MM.1S (cell line): ENCODE measurements at places on chromosomes 5 and 9.
A peak's percentile ranks its signal among the peaks of the same experiment; 100 is the strongest.

DNA sequence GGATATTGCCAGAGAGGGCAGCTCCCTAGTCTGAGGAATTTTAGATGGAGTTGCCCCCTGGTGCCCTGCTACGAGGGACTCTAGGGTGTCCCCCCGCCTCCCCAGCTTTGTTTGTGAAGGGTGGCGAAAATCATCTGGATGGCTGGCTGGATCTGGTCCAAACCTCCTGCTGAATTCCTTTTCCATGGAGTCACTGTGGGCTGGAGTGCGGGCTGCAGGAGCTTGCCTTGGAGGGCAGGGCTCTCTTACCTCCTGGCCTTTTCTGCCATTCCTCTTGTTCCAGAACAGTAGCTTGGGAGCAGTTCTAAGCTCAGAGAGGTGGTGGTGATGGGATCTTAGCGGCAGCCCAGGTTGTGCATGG, 2.1 kb downstream of the SYNPO start:
- DNase-seq, result no peak

- DNase-seq, result no peak
Observed at GRCh38 chr5:102531506-102531905, 32.7 kb upstream of the SLCO6A1 start.

GRCh38 chr9:31323726-31324444, 1060.6 kb upstream of the ACO1 start:
- DNase-seq, result peak; percentile 27

DNA sequence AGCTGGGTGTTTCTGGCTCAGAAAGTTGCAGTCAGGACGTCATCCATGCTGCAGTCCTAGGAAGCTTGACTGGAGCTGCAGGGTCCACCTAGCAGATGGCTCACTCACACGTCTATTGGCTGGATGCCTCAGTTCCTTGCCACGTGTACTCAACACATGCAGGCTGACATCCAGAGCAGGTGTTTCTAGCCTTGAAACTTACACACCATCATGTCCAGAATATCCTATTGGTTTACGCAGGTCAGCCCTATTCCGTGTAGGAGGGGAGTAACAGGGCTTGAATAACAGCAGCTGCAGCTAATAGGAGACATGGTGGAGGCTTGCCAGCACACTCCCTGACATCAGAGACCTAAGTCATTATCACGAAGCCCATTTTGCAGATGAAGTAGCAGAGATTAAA, 473.5 kb downstream of the ACTL7B start:
- DNase-seq, result no peak

DNA sequence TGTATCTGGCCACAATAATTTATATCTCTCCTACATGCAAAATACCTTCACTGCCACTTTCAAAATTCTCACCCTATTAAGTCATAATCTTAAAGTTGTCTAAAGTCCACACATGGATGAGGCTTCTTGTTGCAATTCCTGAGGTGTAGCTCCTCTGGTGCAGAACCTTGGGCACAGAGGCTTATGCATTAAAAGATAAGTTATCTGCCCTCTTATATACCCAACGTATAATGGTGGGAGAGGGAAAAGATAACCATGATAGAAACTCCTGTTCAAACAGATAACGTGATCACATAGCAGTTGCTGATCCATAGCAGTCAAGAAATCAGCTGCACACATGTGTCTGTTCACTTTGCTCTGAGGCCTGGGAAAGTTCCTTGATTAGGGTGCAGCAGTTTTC, 1767.0 kb downstream of the MAT2B start:
- no peak for DNase-seq

DNA sequence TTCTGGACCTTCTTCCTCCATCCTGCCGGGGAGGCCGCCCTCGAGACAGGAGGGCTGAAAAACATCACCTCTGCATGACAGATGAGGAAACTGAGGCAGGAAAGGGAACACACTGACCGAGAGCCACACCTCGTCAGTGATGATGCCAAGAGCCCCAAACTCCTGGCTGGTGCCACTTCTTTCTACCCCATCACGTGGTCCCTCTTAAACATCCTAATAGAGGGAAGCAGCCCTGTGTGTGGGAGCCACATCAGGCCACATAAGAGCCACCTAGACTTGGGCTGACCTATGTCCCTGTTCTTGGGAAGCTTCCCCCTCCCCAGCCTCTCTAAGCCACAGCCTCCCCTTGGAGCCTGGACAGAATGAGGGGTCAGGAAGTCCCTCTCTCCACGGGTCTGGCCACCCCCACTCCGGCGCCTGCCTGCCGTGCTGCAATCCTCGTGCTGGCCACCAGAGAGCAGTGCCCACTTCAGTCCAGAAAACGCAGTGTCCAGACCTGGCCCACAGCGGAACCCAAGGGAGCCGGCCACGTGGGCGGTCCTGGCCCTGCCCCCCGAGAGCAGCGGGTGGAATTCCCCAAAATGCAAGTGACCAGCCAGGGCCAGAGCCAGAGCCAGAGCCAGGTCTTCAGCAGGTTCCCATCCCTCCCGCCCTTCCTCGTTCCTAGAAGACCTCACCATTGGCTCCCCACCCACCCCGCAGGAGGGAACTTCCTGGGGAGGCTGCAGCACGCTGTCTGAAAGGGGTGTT, 54.7 kb upstream of the SARDH start:
- DNase-seq, result peak; percentile 19

DNA sequence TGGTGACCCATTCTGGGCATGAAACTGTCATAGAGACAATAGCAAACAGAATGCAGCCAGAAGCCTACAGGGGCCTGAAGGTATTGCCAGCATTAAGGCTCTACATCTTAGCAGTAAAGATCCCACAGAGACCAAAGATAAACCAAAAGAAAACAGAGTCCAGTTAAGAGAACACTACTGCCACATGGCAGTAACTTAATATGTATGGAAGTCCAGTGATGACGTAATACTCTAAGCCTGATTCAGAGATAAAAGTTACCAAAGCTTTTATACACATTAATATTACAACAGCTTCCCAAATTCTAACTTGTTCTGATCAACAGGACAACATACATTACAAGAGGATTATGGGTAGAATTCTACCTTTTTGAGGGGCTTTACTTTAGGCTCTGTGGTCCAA, 371.5 kb downstream of the PRELID2 start:
- DNase-seq, result no peak

GRCh38 chr9:102995033-102995432, at the start of gene CYLC2:
Gene CYLC2 (plus strand): TSS chr9:102995333. CDS start chr9:102995381, 48 bp downstream.
- no peak for DNase-seq

- no peak for DNase-seq
Observed at GRCh38 chr5:40376566-40376965, 303.1 kb upstream of the PTGER4 start.

- DNase-seq, result no peak
Observed at GRCh38 chr5:97067296-97067850, 75.0 kb downstream of the LIX1 start.

DNA sequence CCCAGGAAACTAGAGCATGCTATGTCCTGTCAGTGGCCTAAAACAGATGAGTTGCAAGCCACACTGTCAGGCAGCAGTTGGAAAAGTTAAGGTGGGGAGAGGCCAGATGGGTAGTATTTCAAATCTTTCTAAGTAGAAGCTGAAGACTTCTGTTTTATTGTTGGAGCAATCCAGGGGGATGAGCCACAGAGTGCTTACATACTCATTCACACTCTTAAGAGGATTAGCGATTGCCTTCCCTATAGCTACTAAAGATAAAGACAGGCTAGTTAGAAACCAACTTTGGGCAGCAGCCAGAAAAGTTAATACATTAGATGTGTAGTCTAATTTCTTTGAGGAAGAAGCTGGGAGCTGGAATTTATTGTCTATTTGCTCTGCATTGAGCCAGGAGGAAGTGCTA, 61.7 kb upstream of the ELAVL2 start:
- no peak for DNase-seq

GRCh38 chr5:61267116-61267515, 64.9 kb upstream of the ZSWIM6 start:
- DNase-seq, result no peak

DNA sequence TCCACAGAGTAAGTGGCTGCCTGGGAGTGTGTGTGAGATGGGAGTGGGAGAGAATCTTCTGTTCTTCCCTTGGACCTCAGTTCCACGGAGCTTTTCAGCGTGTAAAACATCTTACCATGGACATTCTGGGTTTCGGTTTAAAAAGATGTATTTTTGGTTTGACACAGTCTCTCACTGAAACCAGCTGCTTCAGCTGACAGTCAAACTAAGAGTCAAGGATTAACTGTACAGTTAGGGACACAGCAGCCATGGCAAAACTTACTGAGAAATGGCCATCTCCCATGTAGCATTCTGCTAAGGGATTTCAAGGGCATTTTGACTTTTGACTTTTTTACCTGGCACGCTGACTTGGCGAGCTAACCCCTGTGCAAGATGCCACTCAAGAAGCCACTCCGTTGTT, 93.8 kb upstream of the IL12B start:
- peak; percentile 64 for DNase-seq

DNA sequence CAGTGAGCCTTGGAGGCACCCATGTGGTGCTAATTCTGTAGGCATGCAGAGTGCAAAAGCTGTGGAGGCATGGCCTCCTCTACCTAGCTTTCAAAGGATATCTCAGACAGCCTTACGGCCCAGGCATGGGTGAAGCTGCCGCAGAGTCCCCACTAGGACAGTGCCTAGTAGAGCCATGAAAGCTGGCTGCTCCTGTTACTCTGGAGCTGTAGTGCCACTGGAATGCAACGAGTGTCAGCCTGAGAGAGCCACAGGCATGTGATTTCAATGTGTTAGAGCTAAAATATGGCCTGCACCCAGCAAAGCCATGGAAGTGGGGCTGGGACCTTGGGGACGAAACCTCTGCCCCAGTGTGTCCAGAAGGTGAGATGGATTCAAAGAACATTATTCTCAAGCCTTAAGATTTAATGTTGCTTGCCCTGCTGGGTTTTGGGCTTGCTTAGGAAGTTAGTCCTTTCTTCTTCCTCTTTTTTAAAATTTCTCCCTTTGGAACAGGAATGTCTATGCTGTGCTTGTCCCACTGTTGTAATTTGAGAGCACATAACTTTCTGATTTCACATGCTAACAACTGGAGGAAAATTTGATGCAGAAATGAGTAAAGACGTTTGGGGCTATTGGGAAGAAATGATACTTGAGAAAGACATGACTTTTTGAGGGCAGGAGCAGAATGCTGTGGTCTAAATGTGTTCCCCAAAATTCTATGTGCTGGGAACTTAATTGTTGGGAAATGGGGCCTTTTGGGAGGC, 298.4 kb downstream of the PSAT1 start:
- DNase-seq, result no peak

GRCh38 chr5:91139572-91140200, 243.4 kb downstream of the ARRDC3 start:
- DNase-seq, result no peak

DNA sequence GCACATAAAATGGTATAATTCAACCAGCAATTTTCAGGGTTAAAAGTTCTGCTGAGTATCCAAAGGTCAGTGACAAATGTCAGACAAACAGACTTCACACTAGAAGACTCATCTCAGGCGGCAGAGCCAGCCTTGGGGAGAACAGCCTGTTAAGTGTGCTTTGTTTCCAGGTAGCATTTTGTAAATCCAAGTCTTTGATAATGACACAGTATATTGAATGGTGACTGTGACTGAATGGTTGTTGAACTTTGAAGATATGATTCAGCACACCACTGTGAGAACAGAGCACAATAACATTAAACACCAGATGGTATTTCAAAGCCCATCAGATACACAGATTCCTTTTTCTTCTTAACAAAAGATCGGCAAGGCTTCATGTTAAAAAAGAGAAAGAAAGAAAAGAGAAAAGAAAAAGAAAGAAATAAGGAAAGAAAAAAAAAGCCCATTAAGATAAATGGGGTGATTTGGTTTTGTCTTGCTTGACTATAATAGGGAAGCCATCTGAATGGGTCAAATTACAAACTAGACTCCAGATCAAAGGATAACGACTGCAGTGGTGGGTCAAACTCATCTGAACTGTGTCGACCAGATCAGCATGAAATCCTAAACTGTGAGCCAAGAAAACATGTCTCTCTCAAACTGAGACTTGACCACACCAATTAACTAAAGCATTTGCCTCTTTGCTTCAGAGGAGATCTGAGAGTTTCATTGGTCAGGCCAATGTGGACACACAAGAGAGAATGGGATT, 313.0 kb upstream of the ZNF608 start:
- DNase-seq, result no peak

- no peak for DNase-seq
Observed at GRCh38 chr5:150142185-150142958, 13.3 kb downstream of the PDGFRB start.

DNA sequence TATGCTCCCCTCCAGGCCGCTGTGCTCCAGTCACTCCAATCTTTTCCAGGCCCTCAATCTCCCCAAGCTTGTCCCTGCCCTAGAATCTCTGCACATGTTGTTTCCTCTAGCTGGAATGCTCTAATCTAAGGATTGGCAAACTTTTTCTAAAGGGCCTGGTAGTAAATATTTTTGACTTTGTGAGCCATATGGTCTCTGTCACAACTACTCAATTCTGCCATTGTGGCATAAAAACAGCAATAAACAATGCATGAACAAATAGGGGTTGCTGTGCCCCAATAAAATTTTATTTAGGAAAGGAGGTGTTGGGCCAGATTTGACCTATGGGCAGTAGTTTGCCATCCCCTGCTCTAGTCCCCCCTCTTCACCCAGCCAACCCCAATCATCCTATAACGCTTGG, 150.5 kb upstream of the LRRTM2 start:
- DNase-seq, result no peak

- no peak for DNase-seq
Observed at GRCh38 chr5:147417135-147417813, 92.6 kb downstream of the DPYSL3 start.
